Colonic mucosa (tissue), 4 donors: ENCODE measurements at places on chromosomes 2 and 18. TPM values are rescaled to one million over a fixed set of nuclear protein-coding genes. Genes with fewer than 3 reads are reported as not detected.

ESPNL gene
- 0.08 TPM for total RNA-seq

DNA sequence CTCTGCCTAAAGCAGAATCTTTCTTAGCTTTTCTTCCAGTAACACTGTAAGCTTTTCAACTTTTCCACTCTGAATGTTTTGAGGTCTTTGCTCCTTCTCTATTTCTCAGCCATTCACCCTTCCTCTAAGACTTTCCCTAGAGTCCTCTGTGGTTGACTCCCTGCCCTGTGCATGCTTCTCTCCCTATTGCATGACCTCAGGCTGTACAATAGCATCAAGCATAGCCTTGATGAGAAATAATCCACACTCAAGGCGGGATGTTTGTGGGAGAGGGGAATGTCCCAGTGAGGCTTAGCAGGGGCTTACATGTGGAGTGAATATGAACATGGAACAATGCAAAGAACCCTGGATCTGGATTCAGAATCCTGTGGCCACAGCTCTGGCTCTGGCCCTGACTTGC is 48.4 kb upstream of the IGFBP5 start:
- DNase-seq, result no peak
- no peak overlapping the region for H3K27ac ChIP-seq
- no peaks in the 10 kb centered on the region for H3K27me3 ChIP-seq
- H3K4me1 ChIP-seq, result no peaks in the 10 kb centered on the region
- no peak overlapping the region for H3K4me3 ChIP-seq

SAG gene
- 1.8 TPM for total RNA-seq

DNA sequence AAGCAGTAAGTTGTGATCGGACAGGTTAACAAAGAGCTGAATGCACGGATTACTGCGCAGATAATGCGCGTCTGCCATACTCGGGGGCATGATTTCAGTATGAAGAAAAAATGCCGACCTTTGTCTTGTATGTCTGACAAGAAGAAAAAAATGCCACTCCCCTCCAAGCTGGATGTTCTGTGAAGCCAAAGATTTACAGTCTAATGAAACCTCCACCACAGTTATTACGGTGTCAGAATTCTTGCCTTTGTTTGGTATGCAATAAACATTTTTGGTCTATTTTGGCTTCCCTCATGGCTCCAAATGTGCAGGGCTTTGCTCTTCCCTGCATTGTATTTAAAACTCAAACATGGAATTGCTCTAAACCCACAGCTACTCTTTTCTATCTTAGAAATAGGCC is 72.2 kb upstream of the THUMPD2 start:
- no peak overlapping the region for H3K27ac ChIP-seq
- H3K4me3 ChIP-seq, result no peak overlapping the region
- no peaks in the 10 kb centered on the region for H3K27me3 ChIP-seq
- no peaks in the 10 kb centered on the region for H3K4me1 ChIP-seq
- no peaks in the 10 kb centered on the region for H3K36me3 ChIP-seq

- H3K27me3 ChIP-seq, result no peaks in the 10 kb centered on the region
- no peaks in the 10 kb centered on the region for H3K36me3 ChIP-seq
- no peak overlapping the region for H3K27ac ChIP-seq
- no peak overlapping the region for H3K4me3 ChIP-seq
Observed at GRCh38 chr2:223114917-223115316, 62.9 kb downstream of the KCNE4 start.

EHD3 gene
- total RNA-seq, result 1.1 TPM

GRCh38 chr18:63831080-63831788 is 56.0 kb downstream of the SERPINB7 start:
- no peak overlapping the region for H3K27ac ChIP-seq
- no peaks in the 10 kb centered on the region for H3K27me3 ChIP-seq
- no peak for DNase-seq

- no peak overlapping the region for H3K4me3 ChIP-seq
- no peaks in the 10 kb centered on the region for H3K36me3 ChIP-seq
- DNase-seq, result no peak
- no peaks in the 10 kb centered on the region for H3K4me1 ChIP-seq
Observed at GRCh38 chr18:62445386-62445917, 77.4 kb upstream of the ZCCHC2 start.

GRCh38 chr2:18119883-18120282 is 241.4 kb downstream of the KCNS3 start:
- H3K27ac ChIP-seq, result no peak overlapping the region
- no peak overlapping the region for H3K4me3 ChIP-seq
- no peaks in the 10 kb centered on the region for H3K4me1 ChIP-seq

GRCh38 chr2:136188086-136188485 is 70.1 kb upstream of the CXCR4 start:
- no peak overlapping the region for H3K4me3 ChIP-seq
- DNase-seq, result no peak
- no peaks in the 10 kb centered on the region for H3K4me1 ChIP-seq
- no peaks in the 10 kb centered on the region for H3K36me3 ChIP-seq
- H3K27me3 ChIP-seq, result no peaks in the 10 kb centered on the region

DNA sequence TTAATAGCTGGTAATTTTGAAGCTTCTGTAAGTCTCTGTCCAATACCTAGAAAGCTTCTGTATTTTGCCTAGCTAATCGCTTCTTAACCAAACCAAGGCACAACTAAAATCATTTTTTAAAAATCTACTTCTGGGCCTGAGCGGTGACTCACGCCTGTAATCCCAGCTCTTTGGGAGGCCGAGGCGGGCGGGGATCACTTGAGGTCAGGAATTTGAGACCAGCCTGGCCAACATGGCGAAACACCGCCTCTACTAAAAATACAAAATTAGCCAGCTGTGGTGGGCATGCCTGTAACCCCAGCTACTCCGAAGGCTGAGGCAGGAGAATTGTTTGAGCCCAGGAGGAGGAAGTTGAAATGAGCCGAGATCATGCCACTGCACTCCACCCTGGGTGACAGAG is 148.6 kb upstream of the FIGN start:
- no peaks in the 10 kb centered on the region for H3K36me3 ChIP-seq
- H3K4me3 ChIP-seq, result no peak overlapping the region
- no peak overlapping the region for H3K27ac ChIP-seq
- no peaks in the 10 kb centered on the region for H3K4me1 ChIP-seq
- DNase-seq, result no peak

DNA sequence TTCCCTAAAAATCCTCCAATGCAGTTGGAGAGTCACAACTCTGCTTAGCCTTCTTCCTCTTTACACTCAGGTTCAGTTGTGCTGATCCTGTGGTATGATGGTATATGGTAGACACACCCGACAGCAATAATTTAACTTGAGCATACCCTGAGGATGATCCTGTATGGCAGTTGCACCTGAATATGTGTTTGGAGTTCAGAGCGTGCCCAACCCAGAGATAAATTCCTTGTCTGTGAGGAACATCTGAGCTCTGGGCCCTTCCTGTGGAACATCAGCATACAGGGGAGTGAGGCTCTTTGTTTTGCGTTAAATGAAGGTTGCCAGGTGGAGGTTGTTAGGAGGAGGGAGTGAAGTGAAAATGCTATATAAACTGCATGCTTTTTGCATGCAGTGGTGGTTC is 187.7 kb downstream of the MYO3B start:
- no peak for DNase-seq
- peaks cover 5% of the 10 kb centered on the region for H3K27me3 ChIP-seq
- no peak overlapping the region for H3K27ac ChIP-seq
- no peaks in the 10 kb centered on the region for H3K4me1 ChIP-seq
- H3K36me3 ChIP-seq, result no peaks in the 10 kb centered on the region

MDH1B gene
- total RNA-seq, result 0.37 TPM

GCG gene
- 81.3 TPM for total RNA-seq

- no peak overlapping the region for H3K4me3 ChIP-seq
- H3K4me1 ChIP-seq, result no peaks in the 10 kb centered on the region
- H3K27me3 ChIP-seq, result no peaks in the 10 kb centered on the region
- no peak overlapping the region for H3K27ac ChIP-seq
- no peaks in the 10 kb centered on the region for H3K36me3 ChIP-seq
Observed at GRCh38 chr2:155099784-155100183, 401.3 kb downstream of the KCNJ3 start.

UGT1A4 gene
- total RNA-seq, result 1.8 TPM

SLC19A3 gene
- 6.4 TPM for total RNA-seq

ASAP2 gene
- 61.7 TPM for total RNA-seq
